B cell (primary cell): ENCODE measurements at places on chromosomes 3 and 15.
A peak's percentile ranks its signal among the peaks of the same experiment; 100 is the strongest.

GRCh38 chr15:62071711-62072308, 5.0 kb downstream of the C2CD4A start:
- DNase-seq, result peak; percentile 67

- no peak for DNase-seq
These were observed 218.5 kb upstream of the TTC14 start for GRCh38 chr3:180383332-180384020.

DNA sequence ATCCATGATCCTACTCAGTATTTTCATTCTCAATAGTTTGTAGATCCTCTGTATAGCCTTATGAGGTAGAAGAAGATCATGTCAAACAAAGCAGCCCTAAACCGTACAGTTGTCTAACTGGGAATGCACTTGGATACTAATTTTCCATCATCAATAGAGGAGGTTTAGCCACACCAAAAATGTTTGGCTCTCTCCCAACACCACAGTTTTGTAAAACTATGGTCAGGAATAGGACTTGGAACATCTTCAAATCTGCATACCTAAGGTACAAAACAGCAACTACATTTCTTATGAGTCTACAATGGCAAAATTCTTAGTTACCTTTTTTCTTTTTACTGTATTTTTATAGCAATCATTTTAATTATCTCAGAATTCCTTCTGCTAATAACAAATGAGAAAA, 1001.6 kb downstream of the ROBO2 start:
- no peak for DNase-seq

- no peak for DNase-seq
These were observed 149.1 kb upstream of the CDIN1 start for GRCh38 chr15:36430280-36430679.

DNA sequence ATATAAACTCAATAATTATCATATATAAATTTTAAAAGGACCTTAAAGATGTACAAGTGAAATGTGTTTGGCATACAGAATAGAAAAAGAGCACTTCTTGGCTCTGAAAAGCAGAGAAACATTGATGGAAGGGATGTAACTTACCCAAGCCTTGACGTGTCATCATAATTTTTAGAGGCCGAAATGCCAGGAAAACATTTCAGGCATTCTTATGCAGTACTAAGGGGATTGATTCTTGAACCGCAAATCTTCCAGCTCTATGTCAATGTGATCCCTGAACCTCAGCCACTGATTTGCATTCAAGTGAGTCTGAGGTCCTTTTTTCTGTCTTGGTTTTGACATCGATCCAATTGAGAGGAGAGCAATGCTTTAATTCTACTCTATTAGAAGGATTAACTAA, 97.8 kb downstream of the CLDN1 start:
- DNase-seq, result no peak

- no peak for DNase-seq
These were observed 52.4 kb downstream of the ATOSA start for GRCh38 chr15:52626671-52627369.

- no peak for DNase-seq
These were observed 14.9 kb downstream of the RTP1 start for GRCh38 chr3:187212196-187212545.

- DNase-seq, result no peak
These were observed 26.1 kb upstream of the KLHL6 start for GRCh38 chr3:183581496-183582155.

DNA sequence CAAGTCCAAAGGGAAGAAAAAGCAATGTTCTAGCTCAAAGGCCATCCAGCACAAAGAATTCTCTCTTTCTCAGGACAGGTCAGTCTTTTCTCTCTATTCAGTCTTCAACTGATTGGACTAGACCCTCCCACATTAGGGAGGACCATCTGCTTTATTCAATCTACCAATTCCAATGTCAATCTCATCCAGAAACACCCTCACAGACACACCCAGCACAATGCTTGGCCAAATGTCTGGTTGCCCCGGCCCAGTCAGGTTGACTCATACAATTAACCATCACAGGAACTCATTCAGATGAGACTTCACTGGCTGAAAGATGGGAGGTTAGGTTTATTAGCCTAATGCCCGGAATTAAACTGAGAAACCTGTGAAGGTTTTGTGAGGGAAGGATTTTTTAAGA, 32.4 kb downstream of the ACAN start:
- no peak for DNase-seq

- peak; percentile 20 for DNase-seq
These were observed 192.6 kb downstream of the PDZRN3 start for GRCh38 chr3:73432023-73432705.

GRCh38 chr3:35705904-35706303, 66.6 kb downstream of the ARPP21 start:
- no peak for DNase-seq
